Stromal cell of bone marrow (primary cell): ENCODE measurements at places on chromosomes 13 and 19.

- no peak for DNase-seq
These were observed 6.8 kb downstream of the DCUN1D2 start for GRCh38 chr13:113483504-113484293.

GRCh38 chr13:39557285-39557955 lies 45.6 kb downstream of the LHFPL6 start:
- DNase-seq = no peak

DNA sequence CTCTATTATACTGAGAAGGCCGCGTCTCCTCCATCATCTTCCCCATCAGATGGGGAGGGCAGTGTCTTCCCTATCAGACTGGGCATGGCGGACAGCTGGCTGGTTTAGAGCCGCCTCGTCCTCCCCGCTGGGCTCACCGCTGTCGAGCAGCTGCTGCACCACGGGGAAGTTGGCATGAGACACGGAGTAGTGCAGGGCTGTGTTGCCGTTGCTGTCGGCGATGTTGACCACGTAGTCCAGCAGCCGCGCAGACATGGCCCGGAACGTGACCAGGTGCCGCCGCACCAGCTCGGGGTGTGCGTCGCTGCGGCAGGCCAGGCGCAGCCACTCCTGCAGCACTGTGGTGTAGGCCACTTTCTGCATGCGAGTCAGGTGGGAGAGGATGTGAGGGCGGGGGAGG lies 18.8 kb upstream of the SPC24 start:
- DNase-seq = no peak

GRCh38 chr13:49791711-49792549 lies 552 bp downstream of the KPNA3 start:
- no peak for DNase-seq

GRCh38 chr19:16001481-16002312 lies 52.9 kb downstream of the OR10H4 start:
- DNase-seq = peak; percentile 35
